ENCODE measurements at places on chromosomes 7 and 10. TPM values are rescaled to one million over a fixed set of nuclear protein-coding genes. Genes with fewer than 3 reads are reported as not detected.

DNA sequence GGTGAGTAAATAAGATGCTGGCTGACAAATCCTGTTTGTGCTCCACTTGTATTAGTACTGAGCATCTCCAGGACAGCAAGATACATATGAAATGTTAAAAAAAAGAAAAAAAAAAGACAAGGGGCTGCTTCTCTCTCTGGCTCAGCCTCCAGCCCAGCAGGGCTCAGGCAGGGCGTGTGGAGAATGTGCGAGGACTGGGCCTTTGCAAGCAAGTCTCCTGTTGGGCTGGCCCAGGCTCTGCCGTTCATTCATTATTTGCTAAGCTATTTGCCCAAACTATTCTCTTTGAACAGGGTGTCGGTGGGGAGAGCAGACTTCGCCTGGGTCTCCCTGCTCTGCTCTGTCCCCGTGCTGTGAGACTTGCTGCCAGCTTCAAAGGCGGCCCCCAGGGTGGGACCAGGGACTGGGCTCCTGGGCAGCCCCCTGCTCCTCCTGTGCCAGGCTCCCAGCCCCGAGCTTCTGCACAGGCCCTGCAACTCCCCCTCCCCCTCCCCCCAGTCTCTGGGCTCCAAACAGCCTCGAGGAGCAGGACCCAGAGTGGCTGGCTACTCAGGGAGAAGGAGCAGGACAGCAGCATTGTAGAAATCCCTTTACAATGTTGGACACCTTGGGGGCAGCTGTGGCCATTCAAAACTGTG lies 25.6 kb upstream of the MGMT start:
- no peak for DNase-seq

DNA sequence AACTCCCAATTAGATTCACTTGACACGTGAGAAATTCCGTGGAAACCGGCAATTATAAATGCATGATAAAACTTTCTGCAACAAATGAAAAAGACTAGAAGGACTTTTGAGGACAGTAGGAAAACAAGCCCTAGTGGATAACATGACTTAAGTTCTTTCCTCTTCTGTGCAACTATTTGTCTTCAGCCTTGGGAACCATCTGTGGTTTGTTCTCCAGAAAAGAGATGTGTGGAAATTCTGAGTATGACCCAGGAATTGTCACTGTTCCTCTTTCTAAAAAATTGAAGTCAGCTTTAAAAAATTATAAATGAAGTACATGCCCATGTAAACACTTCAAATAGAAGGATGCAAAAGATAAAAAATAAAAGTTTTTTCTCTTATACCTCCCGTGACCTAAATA lies 128.6 kb upstream of the SVIL start:
- DNase-seq, result no peak

- DNase-seq, result no peak
These were observed 975.8 kb upstream of the LRRTM3 start for GRCh38 chr10:65950075-65950474.

DNA sequence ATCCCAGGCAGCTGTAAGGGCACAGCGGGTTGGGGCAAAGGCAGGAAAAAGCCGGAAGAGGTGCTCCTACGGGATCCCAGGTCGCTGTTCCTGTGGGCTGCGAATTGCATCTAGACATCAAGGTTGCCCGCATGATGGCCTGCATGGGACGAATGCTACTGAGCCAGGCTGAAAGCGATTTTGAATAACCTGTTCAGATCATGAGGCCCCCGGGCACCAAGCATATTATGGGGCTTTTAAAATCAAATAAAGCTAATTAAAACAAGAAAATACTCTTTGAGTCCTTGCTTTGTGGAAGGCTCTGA lies 37.1 kb downstream of the CAMK2B start:
- DNase-seq, result no peak

- no peak for DNase-seq
These were observed 1149.2 kb upstream of the CELF2 start for GRCh38 chr10:9868499-9868898.

- no peak for DNase-seq
These were observed 17.4 kb downstream of the POLL start for GRCh38 chr10:101570428-101571270.

GRCh38 chr7:66170309-66171231 lies 34.6 kb upstream of the TPST1 start:
- DNase-seq, result no peak

DNA sequence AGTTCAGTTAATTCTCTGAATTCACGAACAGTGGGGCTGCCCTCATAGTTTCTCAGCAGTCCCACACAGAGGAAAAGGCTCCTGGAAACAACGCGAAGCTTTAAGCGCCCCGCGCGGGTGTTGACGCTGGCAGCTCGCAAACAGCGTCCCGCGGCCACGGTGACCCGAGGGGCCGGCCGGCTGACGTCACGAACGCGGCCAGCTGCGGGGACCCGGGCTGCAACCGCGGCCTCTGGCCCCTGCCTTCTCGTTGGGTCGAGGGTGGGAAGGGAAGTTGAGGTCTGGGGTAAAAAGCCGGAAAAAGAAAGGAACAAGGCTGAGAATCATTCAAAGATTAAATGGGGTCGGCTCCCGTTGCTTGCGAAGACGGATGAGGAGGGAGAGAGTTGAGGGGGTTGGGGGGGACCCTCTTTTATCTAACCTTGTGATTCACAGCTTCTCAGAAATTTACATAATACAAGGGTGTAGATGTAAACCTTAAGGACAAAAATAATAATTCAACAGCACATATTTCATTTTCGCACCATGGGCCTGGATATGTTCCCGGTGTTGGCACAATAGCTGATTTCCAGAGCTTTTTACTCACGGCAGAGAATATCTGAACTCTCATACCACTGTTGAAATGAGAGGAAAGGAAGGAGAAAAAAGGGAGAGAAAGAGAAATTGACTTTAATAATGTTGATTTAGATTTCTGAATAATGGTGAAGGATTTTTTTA lies 7.3 kb upstream of the FEZF1 start:
- no peak for DNase-seq

DNA sequence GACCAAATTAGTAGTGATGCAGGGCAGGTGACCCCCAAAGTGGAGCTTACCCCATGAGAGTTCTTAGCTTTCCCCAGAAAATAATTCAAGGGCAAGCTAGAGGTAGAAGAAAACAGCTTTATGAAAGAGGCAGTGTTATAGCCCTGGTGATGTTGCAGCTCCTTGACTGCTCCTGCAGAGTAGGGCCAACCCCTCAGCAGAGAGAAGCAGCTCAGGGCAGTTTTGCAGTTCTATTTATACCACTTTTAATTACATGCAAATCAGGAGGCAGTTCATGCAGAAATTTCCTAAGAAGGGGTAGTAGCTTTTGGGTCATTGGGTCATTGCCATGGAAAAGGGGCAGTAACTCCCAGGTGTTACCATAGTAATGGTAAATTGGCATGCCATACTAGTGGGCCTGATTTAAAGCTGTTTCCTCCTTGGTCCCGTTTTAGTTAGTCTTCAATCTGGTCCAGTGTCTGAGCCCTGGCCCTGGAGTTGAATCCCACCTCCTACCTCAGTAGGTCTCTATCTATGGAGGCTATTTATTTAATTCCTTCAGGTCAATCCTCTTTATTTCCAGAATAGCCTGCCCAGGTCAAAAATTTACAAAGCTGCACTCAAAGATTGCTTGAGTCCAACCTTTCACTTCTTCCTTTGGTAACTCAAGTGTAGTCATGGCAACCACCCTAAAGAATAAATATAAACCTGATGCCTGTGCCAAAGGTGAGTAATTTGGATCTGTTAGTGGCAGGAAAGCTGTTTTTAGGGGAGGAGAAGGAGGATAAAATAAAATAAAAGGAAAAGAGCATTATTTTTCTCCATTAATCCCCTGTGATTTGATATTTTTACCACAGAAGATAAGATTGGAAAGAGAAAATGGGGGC lies 29.5 kb downstream of the PLXDC2 start:
- DNase-seq, result no peak

DNA sequence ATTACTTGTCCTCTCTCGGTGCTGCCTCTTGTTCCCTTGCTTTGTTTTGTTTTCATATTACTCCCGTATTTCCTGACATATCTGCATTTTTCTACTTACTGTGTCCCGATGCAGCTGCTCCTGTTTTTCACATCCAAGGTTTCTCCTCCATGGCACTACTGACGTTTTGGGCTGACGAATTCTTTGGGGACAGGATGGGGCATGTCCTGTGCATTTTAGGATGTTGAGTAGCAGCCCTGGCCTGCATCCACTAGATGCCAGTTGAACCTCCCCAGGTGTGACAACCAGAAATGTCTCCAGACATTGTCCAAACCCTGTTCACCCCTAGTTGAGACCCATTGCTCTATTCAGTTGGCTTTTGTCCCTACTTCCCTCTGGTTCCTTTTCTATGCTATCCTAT lies 12.4 kb downstream of the ZNF789 start:
- no peak for DNase-seq

HSPA14 gene
- 20.6 TPM for polyA plus RNA-seq

ENO4 gene
- 3.1 TPM for polyA plus RNA-seq

NODAL gene
- 0.52 TPM for polyA plus RNA-seq

PTF1A gene
- polyA plus RNA-seq, result not detected
